ENCODE measurements at places on chromosomes 3 and 15. TPM values are rescaled to one million over a fixed set of nuclear protein-coding genes. Genes with fewer than 3 reads are reported as not detected.

Gene GOLGA6B
- not detected for total RNA-seq

Gene IRAK2
- total RNA-seq, result 32.0 TPM

Gene ISLR
- 0.14 TPM for total RNA-seq

Gene GOLGA6L10
- 0.38 TPM for total RNA-seq

Gene MST1R
- total RNA-seq, result 7.6 TPM

Gene TP63
- total RNA-seq, result 0.70 TPM

Gene SKOR1
- total RNA-seq, result 0.02 TPM

Gene RSL24D1
- total RNA-seq, result 116 TPM

Gene CPLX3
- total RNA-seq, result not detected

Gene ACTR8
- total RNA-seq, result 16.2 TPM

Gene LRTM1
- not detected for total RNA-seq

Gene MAPKBP1
- 3.8 TPM for total RNA-seq

Gene ZNF619
- total RNA-seq, result 2.0 TPM

Gene GOLGA8K
- total RNA-seq, result 0.71 TPM

Gene SH3GL3
- total RNA-seq, result 0.46 TPM

Gene IL17RB
- total RNA-seq, result 0.92 TPM

Gene PLCL2
- 6.1 TPM for total RNA-seq

Gene CCR3
- total RNA-seq, result not detected
